CD4-positive, alpha-beta T cell (primary cell): ENCODE measurements at places on chromosomes 6 and 20.

- no peak for DNase-seq
Measured at GRCh38 chr6:123901436-123901835, 97.8 kb downstream of the NKAIN2 start.

DNA sequence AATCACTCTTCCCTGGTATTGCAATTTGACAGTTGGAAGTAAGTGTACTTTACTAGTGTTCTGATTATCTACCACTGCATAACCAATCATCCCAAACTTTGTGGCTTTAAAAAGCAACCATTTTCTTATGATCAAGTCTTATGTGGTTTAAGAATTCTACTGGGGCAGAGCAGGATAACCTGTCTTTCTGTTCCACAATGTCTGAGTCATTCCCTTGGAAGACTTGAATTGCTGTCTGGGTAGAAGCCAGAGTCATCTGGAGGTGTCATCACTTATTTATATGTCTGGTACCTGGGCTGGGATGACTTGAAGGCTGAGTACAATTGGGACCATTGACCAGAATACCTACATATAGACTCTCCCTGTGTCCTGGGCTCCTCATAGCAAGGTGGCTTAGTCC lies 644.3 kb downstream of the HDGFL1 start:
- no peak for DNase-seq

- no peak for DNase-seq
Measured at GRCh38 chr6:24273096-24273870, 84.6 kb downstream of the DCDC2 start.

DNA sequence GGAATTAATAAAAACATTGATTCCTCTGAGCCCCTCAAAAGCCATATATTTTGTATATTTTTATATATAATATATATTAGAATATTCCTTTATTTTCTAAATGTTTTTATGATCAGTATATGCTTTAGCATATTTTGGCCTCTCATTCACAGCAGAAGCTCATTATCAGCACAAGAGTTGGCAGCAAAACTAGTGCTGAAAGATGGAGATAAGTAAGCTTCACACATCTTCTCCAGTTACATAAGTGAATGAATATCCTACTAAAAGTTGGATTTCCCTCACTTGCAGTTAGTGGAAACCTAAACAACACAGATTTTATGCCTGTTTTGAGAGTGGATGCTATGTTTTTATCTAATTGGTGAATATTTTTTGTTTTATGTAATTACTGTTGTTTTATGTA lies 1303.8 kb upstream of the ADGRB3 start:
- no peak for DNase-seq

DNA sequence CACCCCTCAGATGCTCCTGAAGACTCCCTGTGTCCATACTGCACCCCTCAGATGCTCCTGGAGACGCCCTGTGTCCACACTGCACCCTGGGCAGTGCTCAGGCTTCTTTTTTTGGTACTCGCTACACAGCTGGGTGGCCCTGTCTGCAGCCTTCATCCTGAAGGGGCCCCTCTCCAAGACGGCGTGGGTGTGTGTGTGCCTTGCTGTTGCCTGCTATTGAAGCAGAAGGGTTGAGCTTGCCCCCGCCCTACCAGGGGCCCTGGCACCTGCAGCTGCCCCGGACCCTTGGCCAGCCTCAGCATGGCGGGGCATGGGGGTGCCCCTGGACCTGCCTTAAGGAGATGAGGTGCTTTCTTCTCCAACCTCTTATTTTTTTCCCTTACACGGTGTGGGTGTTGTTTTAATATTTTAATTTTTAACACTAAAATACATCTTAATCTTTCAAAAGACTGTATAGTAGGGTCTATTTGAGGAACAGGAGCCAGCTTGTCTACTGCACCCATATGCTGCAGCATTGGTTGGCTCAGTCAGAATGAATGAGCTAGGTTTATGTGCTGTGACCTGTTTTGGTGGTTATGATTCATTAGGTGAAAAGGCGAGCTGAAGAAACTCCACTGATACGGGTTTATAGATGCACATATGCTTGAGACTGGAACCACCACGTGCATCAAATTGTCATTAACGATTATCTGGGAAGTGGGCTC lies 135.9 kb downstream of the AGPAT4 start:
- no peak for DNase-seq

DNA sequence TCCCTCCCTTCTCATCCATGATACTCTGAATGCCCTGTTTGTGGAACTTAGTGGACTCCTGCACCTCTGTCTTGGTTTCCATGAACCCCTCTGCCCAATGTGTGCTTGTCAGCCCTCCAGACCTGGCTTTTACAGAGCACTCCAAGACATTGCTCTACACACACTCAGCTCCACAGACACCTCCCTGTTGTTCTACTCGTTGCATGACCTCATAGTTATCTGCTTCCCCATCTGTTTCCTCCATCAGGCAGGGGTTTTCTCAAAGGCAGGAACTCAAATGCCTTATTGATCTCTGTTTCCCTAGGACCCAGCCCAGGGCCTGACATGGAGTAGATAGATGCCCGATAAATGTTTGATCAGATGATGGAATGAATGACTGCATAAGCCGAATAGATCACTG lies 13.3 kb downstream of the PLCG1 start:
- DNase-seq: no peak

GRCh38 chr20:47886454-47887041 lies 101.3 kb upstream of the SULF2 start:
- no peak for DNase-seq

GRCh38 chr6:18122128-18123093 lies at the start of gene NHLRC1:
Gene NHLRC1, minus strand, starts transcription at chr6:18122677. Its CDS starts 71 bp downstream, at chr6:18122606.
- peak; percentile 31 for DNase-seq

DNA sequence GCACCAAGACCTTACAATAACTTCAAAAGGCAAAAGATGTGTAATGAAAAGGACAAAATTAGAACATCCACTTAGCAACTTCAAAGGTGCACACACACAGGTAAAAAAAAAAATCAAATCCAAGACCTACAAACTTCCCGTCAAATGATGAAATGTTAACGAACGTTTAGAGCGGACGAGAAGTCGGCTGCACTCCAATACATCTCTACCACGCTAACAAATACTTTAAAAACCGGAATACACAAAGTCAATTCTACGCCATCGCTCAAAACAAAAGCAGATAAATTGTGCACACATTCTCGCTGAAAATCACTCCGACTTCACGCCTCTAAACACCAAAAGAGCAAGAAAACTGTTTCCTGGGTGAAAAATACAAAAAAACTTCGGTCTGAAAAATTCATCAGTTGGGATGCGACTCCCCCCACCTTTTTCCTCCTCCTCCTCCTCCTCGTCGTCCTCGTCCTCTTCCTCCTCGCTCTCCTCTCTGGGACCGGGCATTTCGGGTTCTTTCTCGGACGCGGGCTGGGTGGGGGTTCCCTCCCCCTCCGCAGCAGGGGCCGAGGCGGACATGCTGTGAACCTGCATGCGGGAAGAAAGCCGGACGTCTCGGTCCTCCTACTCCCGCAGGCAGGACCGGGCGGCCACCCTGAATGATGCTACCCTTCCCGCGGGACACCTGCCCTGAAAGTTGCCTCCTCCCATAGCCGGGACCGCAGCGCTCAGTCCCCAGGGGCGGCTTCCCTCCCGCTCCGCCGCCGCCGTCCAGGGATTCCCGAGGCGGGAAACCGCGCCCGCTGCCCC lies 712 bp downstream of the DEK start:
- no peak for DNase-seq

DNA sequence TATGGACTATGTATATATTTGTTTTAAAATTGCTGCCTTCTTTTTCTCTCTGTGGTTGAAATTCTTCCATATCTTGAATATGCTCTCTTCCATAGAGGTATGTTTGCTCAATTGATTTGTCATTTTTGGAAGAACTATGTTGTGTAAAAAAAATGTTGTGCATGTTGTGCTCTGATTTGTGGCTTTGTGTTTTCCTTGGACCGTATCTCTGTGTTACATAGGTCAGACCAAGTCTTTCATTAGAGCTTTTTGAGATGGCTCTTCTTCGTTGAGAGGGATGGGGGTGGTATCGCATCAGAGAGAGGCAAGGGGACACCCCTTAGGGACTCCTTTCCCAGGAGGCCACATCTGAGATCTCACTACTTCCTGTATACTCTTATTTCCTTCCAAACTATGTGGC lies 43.8 kb downstream of the TMEM244 start:
- no peak for DNase-seq

GRCh38 chr6:160013987-160014868 lies 45.3 kb downstream of the IGF2R start:
- DNase-seq: no peak

GRCh38 chr6:157454762-157455714 lies 74.0 kb downstream of the ZDHHC14 start:
- no peak for DNase-seq

DNA sequence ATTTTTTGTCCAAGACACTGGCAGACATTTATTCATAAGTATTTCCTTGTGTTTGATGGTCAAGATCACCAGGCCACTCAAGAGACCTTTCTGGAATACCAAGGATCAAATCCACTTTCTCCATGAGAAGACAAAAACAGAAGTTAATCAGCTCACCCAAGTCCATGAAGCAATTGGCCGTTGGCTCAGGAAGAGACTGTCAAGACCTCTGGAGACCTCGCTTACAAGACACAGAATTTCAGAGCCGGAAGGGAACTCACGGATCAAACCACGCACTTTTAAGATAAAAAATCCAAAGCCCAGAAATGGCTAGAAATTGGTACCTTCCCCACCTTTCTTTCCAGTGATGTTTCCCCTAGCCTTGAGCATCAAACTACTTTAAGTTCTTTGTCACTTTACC lies 3.3 kb downstream of the TRERF1 start:
- no peak for DNase-seq

GRCh38 chr6:125816828-125817280 lies 26.1 kb downstream of the NCOA7 start:
- no peak for DNase-seq

DNA sequence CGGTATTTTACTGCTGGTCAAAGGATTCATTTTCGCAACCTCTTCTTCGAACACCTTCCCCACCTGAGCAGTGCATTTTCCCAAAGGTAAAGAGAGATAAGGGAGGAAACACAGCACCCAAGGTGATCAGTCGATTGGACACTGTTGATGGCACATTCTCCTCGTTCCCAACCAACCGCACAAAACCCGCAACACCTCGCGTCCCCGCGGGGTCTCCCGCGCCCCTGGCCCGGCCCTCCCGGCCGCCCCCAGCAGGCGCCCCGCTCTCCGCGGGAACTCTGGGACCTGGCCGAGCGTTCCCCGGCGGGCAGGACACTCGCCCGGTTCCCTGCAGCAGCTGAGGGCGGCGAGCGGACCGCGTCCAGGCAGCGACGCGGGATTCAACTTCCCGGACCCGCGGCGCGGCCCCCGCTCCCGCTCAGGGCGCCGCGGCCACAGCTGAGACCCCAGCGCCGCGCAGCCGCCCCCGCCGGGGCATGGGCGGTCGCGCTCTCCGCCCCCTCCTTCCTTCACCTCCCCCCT lies 506 bp downstream of the RGS17 start:
- DNase-seq: no peak

DNA sequence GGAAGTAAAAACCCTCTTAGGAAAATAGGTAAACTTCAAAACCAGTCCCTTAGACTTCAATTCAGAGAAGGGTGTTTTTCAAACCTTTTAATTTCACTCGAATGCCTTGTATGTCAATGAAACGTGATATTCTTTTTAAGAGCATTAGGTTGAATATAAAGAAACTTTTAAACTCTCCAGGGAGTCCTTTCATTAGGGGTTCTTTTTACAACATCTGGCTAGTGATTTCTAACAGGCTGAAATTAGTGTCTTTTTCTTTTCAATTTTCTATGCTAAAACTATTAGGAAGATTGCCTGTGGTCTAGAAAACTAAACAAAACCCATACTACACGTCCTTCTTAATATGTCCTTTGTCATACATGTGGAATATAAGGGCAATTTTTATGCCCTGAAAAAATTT lies 569.7 kb upstream of the CITED2 start:
- DNase-seq: no peak

DNA sequence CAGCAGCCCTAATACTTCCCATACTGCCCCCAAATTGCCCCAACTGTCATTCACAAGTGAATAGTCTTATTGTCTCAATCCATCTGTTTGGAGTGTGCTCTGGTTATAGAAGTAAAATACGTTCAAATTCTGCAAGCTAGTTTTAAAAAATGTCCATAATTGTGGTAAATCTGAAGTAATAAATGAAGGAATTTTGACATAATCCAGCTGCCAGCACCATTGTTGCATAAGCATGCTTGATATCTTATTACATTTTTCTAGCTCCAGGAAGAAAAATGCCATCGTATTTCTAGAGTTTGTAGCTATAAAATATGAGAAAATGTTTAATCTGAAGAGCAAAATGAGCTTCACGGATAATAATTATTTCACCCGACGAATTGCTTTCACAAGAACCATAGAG lies 664.7 kb downstream of the RFPL4B start:
- no peak for DNase-seq

- no peak for DNase-seq
Measured at GRCh38 chr6:28282926-28283325, 1.6 kb downstream of the PGBD1 start.

GRCh38 chr6:125421836-125422235 lies 120.1 kb upstream of the HDDC2 start:
- no peak for DNase-seq

GRCh38 chr20:15542655-15543054 lies 1030.6 kb downstream of the KIF16B start:
- DNase-seq: no peak

- DNase-seq: no peak
Measured at GRCh38 chr20:59328071-59328470, 27.7 kb downstream of the EDN3 start.

DNA sequence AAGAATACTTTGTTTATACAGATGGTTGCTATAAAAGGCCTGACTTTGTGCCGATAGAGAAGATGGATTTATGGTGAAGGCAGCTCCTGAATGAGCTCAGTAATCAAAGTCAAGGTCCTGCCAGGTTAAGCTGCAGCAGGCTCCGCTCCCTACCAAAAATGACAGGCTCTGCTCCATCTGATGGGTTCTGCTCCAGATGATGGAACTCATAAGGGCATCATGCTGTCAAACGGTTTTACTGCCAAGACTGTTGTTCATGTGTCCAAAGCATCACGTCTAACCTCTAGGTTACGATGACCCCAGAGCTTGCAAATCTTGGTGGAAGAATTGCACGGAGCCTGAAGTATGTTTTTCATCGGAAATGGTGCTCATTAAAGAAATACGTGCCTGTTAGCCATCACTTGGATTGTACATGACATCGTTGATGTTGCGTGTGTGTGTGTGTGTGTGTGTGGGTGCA lies 19.2 kb upstream of the PTGIS start:
- DNase-seq: no peak

DNA sequence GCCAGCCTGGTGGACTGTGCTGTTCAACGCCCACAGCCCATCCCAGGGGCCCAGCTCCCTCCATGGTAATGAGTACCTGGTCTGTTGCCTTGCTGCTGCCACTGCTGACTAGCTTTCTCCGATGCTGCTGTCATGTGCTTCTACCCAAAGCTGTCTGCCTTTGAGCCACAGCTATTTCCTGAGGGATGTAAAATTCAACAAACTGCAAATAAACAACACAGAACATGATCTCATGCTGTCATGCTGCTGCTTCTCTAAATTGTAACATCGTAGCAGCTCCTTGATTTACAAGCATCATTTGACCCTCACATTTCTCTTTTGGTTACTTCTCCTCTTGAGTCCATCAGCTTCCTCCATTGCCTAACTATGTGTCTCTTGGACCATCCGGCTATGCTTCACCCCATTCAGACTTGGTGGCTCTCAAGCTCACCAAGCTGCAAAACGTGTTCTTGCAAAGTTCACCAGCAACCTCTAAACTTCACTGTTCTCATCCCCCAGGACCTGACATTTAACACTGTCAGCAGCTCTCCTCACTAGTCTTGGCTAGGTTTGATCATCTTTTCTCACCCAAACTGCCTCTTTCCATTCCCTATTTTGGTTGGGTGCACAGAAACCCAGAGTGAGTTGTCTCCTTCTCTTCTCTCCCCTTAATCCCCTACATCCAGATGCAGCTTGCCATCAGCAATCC lies 54.6 kb downstream of the FYN start:
- DNase-seq: peak; percentile 36

GRCh38 chr20:1576641-1577040 lies 19.1 kb upstream of the SIRPD start:
- no peak for DNase-seq
